ENCODE measurements at places on chromosomes 11 and 22.

GRCh38 chr11:99979042-99979441, 708.0 kb upstream of the ARHGAP42 start:
- no peak for DNase-seq

- no peak for DNase-seq
Measured at GRCh38 chr11:134555510-134555909, 143.5 kb upstream of the B3GAT1 start.

DNA sequence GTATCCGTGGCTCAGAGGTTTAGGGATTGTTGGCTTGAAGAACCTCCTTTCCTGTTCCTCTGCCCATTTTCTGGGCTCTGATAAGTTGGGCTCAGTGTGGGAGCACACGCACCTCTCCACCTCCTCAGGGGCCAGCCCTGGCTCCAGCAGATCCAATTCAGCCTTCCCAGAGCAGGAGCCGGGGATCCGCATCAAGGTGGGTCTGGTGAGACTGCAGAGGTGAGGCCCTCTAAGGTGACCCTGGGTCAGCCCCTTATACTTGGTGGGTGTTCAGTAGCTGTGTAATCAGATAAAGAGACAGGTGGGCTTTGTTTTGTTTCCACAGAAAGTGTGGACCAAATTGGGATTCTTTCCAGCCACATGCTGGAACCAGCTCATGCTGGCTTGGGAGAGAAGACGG, 1466.0 kb downstream of the TBC1D22A start:
- DNase-seq: no peak

GRCh38 chr22:47282851-47283250, 520.4 kb downstream of the TBC1D22A start:
- DNase-seq: no peak

GRCh38 chr22:44407171-44407986, 90.7 kb downstream of the RTL6 start:
- DNase-seq: no peak

GRCh38 chr22:31104869-31105268, 2.5 kb downstream of the SELENOM start:
- DNase-seq: no peak

DNA sequence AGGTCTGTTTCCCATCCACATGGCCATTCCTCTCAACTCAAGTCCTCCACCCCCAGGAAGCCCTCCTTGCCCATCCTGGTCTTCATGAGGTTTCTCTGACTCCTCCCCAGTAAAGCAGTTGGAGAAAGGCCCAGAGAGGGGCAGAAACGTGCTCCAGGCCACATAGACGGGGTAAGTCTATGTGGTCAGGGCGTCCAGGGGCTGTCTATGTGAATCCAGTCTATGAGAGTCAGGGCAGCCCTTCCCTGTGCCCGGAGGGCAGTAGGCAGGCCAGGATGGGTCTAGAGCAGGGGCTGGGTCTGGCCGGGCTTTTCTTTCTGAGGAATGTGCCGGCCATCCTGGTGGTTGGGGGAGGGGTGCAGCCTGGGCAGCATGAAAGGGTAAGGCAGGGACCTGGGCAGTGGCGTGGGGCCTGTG, 11.7 kb downstream of the GUCD1 start:
- DNase-seq: no peak

GRCh38 chr11:83140691-83141455, 16.1 kb upstream of the PCF11 start:
- DNase-seq: no peak

GRCh38 chr22:42066126-42066761, 4.4 kb downstream of the NAGA start:
- no peak for DNase-seq

DNA sequence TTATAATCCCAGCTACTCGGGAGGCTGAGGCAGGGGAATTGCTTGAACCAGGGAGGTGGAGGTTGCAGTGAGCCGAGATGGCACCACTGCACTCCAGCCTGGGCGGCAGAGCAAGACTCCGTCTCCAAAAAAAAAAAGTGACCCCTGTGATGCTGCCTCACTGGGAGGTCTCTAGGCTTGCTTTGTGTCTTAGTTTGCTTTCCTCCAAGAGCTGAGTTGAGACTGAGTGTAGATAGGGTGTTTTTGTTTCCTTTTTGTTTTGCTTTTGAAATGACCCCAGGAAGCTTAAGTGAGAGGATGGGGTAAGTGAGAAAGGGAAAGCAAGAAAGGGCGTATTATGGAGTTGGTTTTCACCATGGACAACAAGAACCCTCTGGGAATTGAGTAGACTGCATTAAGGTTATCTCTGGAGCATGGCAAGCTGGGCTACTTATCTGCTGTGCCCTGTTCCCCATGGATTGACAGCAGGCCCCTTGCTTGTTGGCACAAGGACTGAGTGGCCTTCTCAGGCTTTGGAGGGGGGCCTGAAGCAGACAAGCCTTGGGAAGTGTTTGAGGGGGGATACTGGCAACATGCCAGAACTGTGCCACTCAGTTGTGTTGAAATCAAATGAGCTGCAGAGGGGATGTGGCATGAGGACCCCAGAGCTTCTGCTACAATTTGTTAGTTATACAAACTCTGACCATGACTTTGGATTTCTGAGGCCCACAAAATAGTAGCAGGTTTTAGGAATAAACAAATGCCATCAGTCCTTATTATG, 300.6 kb upstream of the C11orf87 start:
- no peak for DNase-seq

- peak; percentile 79 for DNase-seq
Measured at GRCh38 chr11:96254087-96254486, 88.9 kb downstream of the MAML2 start.

DNA sequence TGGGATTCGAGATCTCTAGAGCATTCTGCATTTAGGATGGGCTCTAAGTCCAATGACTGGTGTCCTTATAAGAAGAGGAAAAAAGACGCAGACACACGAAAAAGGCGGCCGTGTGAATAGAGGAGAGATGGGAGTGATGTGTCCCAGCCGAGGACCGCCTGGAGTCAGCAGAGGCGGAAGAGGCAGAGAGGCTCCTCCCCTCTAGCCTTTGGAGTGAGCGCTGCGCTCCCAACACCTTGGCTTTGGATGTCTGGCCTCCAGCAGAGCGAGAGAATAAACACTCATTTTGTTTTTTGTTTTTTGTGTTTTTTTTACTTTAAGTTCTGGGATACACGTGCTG, 83.0 kb upstream of the RTL6 start:
- no peak for DNase-seq

DNA sequence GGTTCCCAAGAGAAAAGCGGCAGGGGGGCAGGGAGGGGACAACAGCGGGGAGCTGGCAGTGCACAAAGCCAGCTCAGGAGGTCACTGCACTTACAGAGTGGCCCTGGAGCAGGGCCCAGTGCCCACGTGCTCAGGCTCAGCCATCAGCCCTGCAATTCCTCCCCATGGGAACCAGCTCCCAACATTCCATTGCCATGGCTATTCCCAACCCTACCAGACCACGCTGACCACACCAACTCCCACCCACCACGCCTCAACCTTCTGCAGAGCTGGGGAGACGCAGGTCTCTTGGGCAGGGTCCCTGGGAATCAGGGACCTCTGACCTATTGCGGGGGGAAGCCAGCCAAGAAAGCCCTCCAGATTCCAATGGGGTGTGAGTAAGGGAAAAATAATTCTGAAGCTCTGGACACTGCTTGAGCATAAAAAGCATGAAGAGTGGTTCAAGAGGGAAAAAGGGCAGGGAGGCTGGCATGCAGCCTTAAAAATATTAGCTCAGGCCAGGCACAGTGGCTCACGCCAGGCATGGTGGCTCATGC, 38.3 kb upstream of the TFIP11 start:
- no peak for DNase-seq

DNA sequence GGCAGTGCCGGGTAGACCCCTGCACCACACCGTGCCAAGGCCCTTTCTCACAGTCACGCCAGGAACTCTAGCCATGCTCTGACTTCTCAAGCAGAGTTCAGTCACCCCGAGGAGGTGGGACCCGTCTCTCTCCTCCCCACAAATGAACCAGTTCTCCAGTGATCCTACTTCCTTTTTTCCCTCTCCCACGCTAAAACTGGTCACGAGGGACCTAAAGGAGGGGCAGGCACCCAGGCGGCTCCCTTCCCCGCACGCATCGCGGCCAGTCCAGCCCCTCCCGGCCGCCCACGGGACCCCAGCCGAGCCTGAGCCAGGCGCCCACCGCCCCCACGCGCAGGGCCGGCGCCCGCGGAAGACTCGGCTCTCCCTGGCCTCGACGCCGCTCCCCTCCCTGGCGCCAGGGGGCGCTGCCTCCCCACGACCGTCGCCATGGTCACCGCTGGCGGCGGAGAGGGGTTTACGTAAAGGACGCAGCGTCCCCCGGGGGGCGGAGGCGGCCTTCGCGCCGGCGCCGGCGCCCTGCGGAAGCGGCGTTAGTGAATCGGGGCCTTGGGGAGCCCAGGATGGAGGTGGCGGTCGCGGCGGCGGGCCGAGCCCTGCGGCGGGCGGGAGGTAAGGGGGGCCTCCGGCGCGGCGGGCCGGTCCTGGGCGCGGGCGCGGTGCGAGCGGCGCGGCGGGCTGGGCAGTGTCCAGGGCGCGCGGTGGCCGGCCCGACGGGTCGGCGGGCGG, at the start of gene DAGLA:
Gene DAGLA (plus strand): TSS at position 499 of the 729 bp plus-strand sequence. CDS start 39,765 bp downstream, outside the sequence.
- DNase-seq: peak; percentile 41

DNA sequence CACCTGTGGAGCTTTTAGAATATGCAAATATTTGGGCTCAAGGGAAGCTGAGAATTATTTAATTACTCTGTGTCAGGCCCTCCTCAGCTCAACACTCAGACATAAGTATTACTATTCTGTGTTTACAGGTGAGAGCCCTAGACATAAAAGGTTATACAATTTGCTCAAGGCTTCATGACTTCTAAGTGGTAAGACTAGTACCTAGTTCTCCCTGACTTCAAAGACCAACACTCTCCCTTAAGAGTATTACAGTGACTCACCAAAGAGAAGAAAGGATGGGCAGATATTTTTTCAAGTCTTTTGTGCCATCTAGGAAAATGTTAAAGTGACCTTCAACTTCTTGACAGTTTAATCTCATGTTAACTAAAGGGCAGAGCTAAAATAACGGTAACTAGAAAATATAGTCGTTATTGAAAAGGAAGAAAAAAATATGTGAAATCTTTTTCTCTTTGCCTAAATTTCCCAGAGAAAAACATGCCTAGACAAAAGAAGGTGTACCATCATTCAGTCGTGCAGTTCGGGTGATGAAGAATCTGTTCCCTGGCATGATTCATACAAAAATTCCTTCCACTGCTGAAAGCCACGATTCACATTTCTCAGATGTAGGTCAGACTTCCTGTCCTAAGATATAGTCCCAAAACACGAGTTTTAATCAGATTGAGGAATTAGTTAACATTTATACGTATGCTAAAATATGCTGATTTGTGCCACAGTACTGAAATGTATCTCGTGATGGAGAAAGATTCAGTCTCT, 849.1 kb upstream of the API5 start:
- no peak for DNase-seq

DNA sequence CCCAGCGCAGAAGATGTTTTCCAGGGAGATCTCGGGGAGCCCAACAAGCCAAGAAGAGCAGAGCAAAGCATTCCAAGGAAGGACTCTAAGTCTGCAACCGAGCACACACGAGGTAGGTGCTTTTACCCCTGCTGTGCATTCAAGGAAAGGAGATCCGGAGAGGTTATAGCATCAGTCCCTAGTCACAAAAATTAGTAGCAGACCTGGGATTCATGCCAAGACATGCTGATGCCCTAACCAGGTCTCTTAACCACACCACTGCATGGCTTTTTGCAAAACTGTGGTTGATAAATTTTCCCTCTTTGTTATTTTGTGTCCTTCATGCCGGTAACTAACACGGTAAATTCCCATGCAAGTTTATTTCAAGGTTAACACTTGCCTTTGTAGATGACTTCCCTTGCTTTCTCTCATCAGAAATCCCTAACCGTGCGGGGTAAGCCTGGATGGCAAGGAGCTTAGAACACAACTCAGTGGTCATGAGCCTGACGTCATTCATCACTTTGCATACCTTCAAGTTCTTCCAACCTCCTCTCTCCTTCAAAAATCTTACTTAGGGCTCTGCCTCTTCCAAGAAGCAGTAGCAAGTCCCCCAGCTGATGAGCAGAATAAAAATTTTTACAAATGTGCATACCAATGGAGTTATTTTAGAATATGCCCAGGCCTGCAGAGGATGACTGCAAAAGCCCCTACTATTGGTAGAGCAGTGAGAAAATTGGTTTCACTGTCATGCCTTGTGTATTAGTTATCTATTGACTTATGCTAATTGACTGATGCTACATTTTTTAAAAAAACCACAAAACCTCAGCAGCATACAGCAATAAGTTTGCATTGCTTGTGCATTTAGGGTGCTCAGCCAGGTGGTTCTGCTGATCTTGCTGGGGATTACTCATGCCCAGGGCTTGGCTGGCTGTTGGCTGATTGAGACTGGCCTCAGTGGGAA, 465.1 kb downstream of the MN1 start:
- DNase-seq: no peak

GRCh38 chr11:126403658-126404057, 48.2 kb downstream of the ST3GAL4 start:
- DNase-seq: no peak

- no peak for DNase-seq
Measured at GRCh38 chr11:18936002-18936673, 3.1 kb downstream of the MRGPRX1 start.
